Hematopoietic multipotent progenitor cell treated with erythropoietin and hydrocortisone succinate and interleukin-3 and kit ligand, for 6 days (in vitro differentiated cells): ENCODE measurements at places on chromosomes 12 and 14.

DNA sequence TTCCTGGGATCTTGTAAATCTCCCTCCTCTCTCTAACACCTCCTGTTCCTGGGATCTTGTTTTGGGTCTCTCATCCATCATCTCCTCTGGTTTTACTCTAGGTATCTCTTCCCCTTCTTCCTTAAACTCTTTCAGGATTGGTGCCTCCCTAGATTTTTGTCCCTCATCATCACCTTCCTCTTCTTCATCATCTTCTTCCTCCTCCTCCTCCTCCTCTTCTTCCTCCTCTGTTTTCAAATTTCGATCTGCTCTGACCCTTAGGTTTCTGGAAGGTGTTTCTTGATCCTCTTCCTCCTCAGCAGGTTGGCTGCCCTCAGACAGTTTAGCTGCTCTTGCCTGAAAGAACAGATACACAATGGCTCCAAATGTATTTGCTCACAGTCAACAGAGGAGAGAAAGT lies 14.5 kb downstream of the ACIN1 start:
- no peak for DNase-seq

- peak; percentile 82 for DNase-seq
Measured at GRCh38 chr14:106372870-106373652, 846.7 kb downstream of the TMEM121 start.

DNA sequence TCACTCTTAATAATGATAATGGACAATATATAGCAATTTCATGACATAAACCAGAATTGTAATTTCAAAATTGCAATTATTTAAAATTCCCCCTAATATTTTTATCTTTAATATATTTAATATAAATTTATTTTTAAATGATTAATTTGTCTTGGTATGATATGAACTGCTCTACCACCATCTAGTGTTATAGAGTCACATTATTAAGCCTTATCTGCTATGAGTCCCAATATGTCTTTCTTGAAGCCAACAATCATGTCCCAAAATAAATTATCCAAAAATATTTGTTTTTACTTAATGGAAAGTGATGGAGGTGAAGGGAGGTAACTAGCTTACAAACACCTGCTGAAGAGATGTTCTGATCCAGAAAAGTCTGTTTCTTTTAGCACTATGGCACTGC lies 151.4 kb downstream of the KCNC2 start:
- DNase-seq = no peak

GRCh38 chr12:132056951-132057350 lies 87.2 kb downstream of the DDX51 start:
- DNase-seq = no peak

DNA sequence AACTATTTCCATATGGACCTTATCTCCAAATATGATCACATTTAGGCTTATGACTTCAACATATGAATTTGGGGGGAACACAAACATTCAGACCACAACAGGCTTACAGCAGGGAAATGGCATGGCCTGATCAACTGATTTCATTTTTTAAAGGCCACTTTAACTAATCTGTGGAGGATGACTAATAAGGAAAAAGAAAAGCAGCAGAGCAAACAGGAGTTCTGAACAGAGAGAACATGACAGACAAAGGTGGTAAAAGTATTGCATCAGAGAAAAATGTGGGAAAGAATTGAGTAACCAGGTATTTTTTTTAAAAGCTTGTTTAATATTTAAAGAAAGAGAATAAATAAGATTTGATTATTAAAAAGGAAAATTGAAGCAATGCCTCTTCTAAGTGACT lies 366.1 kb upstream of the TMPO start:
- DNase-seq = no peak

- DNase-seq = no peak
Measured at GRCh38 chr12:32476446-32476845, 77.1 kb downstream of the FGD4 start.

DNA sequence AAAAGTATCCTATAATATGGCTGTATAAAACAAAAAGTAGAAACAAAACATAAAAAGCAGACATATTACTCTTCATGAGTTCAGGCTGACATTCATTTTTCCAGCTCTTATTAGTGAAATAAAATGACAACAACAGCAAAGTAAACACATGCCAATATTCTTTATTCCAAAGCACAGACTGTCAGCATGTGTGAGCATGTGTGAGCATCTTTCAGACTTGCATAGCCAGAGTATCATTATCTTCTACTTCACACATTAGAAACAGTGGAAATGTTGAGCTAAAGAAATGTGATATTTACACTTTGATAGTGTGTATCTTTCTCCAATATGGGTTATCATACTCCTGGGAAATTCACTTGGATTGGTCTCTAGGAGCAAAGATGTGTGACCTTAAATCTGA lies 476.6 kb upstream of the TMEM132C start:
- no peak for DNase-seq

GRCh38 chr12:130975116-130975515 lies 21.4 kb downstream of the ADGRD1 start:
- no peak for DNase-seq

DNA sequence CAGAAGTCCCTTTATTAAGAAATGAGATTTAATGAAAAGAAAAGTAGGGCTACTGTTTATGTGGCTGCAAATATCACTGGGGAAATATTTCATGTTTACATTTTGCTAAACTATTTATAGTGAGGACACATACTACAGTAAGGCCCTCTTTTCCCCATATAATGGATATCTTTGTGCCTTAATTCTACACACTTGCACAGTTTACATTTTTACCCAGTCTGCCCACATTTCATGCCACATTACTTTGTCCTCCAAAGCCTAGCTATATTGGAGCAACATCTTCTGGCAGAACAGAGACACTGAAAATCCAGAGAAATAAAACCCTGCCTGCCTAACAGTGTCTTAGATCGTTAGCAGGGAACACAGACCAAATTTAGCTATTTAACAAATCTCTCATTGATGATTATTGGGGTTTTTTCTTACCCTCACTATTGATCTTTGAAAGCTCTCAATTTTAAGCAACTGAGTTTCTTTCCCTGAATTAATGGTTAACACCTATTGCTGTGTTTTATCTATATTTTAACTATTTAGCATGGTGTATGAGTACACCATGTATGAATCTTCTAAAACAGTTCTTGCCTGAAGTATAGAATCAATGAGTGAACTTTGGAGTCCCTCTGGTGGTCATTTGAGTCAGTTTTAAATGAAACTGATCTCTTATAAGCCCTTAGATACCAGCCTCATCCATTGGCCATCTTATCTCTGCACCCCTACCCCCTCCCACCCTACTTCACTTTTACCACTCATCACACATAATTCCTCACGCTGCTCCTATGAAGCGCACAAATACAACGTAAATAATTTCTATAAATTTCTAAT lies 170.2 kb downstream of the BCAT1 start:
- peak; percentile 77 for DNase-seq

- peak; percentile 83 for DNase-seq
Measured at GRCh38 chr12:13362260-13362841, 165.8 kb downstream of the EMP1 start.

DNA sequence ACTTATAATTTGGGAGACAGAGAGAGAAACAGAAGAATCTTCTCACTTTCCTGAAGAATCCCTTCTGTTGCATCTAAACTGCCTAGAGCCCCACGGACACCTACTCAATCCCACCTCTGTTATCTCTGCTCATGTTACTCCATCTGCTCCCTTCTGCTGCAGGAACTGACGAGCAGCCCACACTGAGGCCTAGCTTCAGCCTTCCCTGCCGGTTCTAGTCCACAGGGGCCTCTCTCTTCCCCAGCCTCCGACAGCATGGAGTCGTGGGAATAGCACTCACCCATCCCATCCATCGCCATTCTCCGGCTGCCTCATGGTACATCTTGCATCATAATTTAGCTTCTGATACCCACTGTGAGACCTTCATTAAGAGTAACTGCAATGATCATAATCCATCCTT lies 4.0 kb downstream of the RAB15 start:
- no peak for DNase-seq
